ENCODE measurements at places on chromosomes 3 and 15. TPM values are rescaled to one million over a fixed set of nuclear protein-coding genes. Genes with fewer than 3 reads are reported as not detected.

Gene EID1
- total RNA-seq, result 230 TPM

Gene PRR20G
- not detected for total RNA-seq

Gene OR5K2
- not detected for total RNA-seq

Gene CDHR4
- 0.46 TPM for total RNA-seq

Gene LSMEM2
- total RNA-seq, result not detected
